ELF-1 (cell line): ENCODE measurements at places on chromosomes 4 and X.

- DNase-seq, result no peak
These were observed 457.4 kb downstream of the IL1RAPL1 start for GRCh38 chrX:29044423-29045184.

GRCh38 chr4:146342600-146343192 is 128.4 kb downstream of the REELD1 start:
- DNase-seq, result no peak

GRCh38 chr4:83149865-83150652 is 35.5 kb upstream of the PLAC8 start:
- DNase-seq, result peak; percentile 1

GRCh38 chr4:121597346-121597934 is 99.3 kb downstream of the ANXA5 start:
- DNase-seq, result no peak

- no peak for DNase-seq
These were observed 97.9 kb downstream of the MAB21L2 start for GRCh38 chr4:150679765-150680343.

DNA sequence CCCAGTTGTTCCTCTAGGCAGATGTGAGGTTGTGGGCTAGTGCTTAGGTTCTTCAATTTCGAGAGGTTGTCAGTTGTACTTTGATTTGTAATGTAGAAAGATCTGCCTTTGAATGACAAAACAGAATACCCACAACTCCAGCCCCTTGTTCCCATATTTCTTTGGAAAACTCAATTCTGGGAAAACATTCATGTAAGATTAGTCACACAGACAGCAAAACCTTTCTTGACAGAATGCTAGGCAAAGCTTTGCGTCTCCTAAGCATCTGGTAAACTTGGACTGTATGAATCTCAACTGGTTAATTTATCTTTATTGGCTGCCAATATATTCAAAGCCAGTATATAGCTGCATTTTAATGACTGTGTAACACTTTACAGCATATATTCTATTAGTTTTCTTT is 34.9 kb downstream of the NOCT start:
- DNase-seq, result no peak

- no peak for DNase-seq
These were observed 527.1 kb downstream of the STIM2 start for GRCh38 chr4:27387711-27388110.

DNA sequence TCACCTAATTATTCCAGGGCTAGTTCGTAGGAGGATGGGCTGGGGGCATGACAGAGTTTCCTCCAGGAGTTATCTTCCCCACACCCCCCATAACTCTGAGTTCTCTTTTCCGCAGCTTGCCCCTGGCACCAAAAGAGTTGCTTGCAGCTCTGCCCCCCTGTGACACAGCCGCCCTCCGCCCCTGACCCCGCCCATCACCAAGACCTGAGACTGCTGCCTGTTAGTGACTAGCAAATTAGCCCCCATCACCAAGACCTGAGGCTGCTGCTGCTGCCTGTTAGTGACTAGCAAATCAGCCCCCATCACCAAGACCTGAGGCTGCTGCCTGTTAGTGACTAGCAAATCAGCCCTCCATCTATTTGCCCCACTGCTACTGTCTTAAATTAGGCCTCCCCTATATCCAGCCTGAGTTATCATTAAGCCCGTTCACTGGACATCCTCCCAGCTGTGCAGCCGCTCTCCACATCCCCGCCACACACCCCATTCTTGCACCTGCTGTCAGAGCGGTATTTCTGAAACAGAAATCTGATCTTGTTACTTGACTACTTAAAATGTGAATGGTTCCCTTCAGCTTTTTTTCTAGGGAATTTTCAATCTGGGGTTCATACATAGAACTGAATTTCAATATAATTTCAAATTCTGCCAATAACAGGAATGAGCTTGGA is 1.5 kb upstream of the PAPSS1 start:
- peak; percentile 52 for DNase-seq

DNA sequence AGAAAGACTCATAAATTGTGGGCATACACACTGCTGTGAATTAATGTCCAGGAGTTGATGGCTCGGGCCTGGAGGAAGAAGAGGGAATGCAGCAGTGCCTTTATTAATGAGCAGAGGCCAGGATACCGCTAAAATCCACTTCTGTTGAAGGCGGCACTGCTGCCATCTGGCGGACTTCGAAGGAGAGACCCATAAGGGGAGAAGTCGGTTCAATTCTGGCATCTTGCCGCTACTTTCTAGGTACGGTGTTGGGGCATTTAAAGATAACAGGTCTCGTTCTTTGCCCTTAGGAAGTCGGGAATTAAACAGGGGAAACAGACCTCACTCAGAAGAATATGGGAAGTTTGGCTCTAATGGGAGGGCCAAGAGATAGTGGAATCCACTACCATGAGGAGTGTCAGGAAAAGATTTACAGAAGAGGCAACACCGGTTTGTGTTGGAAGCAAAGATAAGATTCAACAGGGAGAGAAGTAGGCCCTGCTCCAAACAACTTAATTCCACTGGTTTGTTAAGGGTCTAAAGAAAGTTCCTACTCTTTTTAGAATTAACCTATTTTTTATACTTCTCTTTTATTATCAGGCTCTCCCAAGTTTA is 133.6 kb upstream of the GIMD1 start:
- peak; percentile 69 for DNase-seq

DNA sequence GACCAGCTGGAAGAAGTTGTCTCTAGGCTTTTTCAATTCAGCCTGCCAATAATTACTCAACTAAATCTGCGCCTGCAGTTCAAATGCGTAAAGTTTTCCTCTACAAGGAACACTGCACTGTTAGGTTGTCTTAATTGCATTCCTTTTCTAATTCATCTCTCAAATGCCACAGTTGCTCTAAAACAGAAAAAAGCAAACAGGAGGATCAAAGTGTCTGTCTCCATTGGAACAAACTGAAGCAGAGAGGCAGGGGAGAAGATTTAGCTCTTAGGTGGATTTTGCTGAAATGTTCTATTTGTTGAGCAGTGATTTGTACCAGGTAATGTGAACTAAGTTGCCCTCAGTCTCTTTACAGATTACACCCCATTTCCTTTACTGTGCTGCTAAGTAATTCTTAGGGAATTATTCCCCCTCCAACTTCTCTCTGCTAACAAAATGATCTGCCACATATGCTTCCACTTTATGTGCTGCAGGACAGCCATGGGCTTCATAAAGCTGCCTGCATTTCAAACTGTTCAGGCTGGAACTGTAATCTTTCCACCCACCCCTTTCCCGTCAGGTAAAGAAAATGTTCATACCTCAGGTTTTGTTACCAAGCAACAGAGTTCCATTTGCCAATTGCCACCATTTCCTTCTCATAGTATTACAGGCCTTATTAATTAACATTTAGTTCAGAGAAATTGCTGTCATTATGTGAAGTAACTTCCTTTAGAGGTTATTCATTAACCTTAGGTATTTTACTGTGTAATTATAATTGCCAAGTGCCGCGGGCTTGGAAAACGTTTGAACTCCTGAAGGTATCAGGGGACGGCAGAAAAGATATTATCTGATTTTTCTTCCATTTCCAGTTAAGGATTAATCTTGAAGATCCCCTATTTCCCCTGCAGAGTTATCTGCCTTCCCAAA is 149.3 kb downstream of the SPRY1 start:
- DNase-seq, result no peak

- no peak for DNase-seq
These were observed 30.1 kb downstream of the GABRB1 start for GRCh38 chr4:47061435-47061834.

DNA sequence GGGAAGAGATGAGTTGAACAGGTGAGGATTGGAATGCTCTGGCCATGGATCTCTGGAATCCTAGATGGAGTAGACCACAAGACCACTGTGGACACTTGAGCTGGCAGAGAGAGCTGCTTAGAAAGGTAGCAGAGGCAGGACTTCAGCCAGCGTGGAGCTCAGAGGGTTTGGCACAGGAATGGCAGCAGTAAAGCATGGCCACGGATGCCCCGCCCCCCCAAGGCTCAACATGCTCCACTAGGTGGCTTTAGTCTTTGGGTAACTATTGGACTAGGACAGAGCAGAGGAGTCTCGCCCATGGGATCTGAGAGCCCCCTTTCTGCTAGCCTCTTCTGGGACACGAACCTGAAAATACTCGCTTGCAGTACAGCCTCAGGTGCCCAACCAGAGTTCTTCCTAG is 150.1 kb upstream of the NEIL3 start:
- DNase-seq, result no peak

- DNase-seq, result no peak
These were observed 4.2 kb downstream of the TLR1 start for GRCh38 chr4:38800366-38800765.

- no peak for DNase-seq
These were observed 118.6 kb downstream of the ZMAT1 start for GRCh38 chrX:101813200-101813599.

DNA sequence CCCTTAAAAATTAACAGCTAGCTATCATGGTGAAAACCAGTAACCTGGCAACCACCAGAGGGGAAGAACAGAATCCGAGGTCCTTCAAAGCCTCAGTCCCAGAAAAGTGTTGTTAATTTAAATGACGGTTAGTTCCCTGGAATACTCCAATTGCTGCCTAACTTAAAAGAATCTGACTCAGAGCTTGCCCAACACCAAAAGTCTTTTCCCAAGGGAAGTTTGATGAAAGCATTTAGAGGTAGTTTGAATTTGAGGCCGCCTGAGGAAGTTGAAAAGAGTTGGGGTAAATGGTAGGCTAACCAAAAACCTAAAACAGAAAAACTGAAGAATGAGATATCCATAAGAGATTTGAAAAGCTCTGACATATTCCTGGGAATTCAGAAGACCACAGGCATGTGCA is 46.6 kb downstream of the IL13RA2 start:
- DNase-seq, result no peak

- DNase-seq, result no peak
These were observed 148.0 kb downstream of the RAPGEF2 start for GRCh38 chr4:159250751-159251325.

DNA sequence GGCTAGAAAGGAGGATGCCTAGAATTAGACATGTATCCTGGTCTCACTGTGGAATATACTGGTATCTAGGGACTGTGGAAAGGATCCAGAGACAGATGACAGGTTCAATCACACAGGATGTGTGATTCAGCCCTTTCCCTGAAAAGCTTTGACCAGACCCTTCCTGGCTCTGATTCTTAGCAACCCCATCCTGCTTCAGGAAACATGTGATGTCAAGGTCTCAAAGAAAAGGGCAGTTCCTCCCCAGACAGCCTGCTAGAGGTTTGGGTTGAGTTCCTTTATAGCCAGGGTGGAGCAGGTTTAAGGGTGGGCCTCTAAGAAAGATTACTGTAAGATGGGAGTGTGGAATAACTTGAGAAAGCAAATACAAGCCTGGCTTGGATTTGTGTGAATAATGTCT is 3.0 kb downstream of the BMP15 start:
- peak; percentile 20 for DNase-seq

DNA sequence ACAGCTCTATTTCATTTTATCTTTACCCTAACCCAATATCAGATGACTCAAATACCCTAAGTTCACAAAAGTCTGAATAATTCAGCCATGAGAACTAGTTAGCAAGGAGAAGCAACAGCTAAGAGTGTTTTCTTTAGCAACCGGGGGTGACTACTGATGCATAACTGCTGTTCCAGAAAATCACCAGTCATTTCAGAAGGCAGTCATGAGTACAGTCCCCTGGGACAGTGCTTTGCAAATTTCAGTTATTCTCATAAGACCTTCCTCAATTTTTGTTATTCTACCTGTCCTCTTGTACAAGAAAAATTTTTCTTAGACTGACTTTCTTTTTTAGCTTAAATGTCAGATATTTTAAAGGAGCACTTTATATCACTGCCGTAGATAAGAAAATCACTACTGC is 16.4 kb downstream of the BANK1 start:
- DNase-seq, result no peak

DNA sequence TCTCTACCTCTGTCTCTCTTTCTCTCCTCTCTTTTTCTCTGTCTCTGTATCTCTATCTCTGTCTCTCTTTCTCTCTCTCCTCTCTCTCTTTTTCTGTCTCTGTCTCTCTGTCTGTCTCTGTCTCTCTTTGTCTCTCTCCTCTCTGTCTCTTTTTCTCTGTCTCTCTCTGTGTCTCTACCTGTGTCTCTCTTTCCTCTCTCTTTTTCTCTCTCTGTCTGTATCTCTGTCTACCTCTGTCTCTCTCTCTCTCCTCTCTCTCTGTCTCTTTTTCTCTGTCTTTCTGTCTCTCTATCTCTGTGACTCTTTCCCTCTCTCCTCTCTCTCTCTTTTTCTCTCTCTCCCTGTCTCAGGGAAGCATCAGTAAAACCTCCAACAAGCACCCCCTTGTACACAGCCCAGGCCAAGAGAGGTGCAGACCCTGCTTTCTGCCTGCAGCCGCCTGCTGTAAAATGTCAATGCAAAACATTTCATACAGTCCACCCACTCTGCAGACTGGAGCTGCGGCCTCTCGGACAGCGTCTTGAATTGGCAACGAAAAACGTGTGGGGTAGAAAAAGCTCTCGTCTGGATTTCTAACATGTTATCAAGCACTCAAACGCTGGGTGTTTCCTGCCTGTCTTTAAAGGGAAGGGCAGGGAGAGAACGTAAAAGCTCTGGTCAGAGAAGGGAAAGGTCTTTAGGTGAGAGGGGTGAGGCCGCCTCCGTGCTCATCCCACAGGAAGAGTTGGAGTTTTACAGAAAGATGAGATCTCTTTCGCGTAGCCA is 3.7 kb upstream of the SHOX start:
- peak; percentile 50 for DNase-seq

- DNase-seq, result no peak
These were observed 47.7 kb downstream of the PRPS1 start for GRCh38 chrX:107675823-107676555.

DNA sequence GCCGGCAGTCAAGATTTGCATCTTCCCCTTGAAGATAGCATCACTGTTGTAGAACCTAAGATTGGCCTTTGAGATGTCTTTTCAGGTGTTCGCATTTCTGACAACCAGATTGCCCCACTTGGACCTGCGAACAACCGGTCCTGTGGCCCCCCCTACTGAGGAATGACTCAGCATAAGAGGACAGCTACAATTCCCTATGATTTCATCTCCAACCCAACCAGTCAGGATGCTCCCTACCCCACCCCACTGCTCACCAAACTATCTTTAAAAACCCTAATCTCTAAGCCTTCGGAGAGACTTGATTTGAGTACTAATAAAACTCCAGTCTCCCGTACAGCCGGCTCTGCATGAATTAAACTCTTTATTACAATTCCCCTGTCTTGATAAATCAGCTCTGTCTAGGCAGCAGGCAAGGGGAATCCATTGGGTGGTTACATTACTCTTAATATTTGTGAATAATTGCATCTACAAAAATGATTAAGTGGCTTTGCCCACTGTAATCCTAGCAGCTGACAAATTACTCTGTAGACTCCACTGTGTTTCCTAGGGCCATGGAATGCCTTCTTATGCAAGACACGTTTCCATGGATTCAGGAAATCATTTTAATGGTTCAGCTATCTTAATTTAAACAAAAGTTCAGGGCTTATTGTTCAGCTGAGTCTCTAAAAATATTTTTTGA is 95.4 kb downstream of the GPR143 start:
- DNase-seq, result no peak

- DNase-seq, result no peak
These were observed 469.6 kb downstream of the PDGFC start for GRCh38 chr4:156501962-156502361.
